ENCODE measurements at places on chromosomes 6 and 20. TPM values are rescaled to one million over a fixed set of nuclear protein-coding genes. Genes with fewer than 3 reads are reported as not detected.
A peak's percentile ranks its signal among the peaks of the same experiment; 100 is the strongest.

DNA sequence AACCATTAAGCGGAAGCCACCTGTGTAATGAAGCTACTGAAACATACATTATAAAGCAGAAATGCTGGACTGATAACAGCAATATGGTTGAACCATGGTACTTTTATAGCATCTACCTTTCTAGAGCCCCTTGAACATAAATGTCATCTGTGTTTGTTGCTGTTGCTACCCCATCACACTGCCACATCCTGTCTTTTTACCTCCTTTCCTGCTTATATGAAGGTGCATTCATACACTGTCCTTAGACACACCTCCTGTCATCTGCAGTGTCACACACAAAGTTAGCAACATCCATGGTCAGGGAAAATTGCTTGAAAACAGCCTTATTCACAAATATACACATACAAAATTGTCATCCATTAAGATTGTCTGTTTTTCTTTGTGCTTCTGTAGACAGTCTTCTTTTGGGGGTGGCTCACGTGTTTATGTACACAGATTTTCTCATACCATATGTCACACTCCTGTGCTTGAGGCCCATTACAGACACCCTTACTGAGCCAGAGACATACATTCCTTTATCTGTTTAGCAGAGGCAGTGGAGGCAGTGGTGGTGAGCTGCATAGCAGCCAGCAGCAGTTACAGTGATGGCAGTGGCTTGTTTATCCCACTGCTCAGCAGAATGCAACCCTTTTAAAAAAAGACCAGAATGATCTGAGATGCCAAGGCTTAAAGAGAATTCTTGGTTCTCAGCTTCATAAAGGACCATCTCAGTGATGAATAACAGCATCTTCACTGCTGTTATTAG, 25.9 kb downstream of the C6orf62 start:
- no peaks in the 10 kb centered on the region for H3K36me3 ChIP-seq
- H3K27me3 ChIP-seq, result no peaks in the 10 kb centered on the region
- H3K4me1 ChIP-seq, result peaks cover 11% of the 10 kb centered on the region
- no peak overlapping the region for H3K4me3 ChIP-seq
- DNase-seq, result no peak

- H3K4me3 ChIP-seq, result no peak overlapping the region
- DNase-seq, result no peak
- no peaks in the 10 kb centered on the region for H3K4me1 ChIP-seq
- H3K27me3 ChIP-seq, result no peaks in the 10 kb centered on the region
Observed at GRCh38 chr6:2940851-2941250, 30.5 kb downstream of the SERPINB6 start.

- no peak for DNase-seq
- no peaks in the 10 kb centered on the region for H3K27me3 ChIP-seq
- H3K4me3 ChIP-seq, result peak overlapping the region; percentile 88
- no peak overlapping the region for H3K27ac ChIP-seq
Observed at GRCh38 chr6:28282926-28283325, 1.6 kb downstream of the PGBD1 start.

DNA sequence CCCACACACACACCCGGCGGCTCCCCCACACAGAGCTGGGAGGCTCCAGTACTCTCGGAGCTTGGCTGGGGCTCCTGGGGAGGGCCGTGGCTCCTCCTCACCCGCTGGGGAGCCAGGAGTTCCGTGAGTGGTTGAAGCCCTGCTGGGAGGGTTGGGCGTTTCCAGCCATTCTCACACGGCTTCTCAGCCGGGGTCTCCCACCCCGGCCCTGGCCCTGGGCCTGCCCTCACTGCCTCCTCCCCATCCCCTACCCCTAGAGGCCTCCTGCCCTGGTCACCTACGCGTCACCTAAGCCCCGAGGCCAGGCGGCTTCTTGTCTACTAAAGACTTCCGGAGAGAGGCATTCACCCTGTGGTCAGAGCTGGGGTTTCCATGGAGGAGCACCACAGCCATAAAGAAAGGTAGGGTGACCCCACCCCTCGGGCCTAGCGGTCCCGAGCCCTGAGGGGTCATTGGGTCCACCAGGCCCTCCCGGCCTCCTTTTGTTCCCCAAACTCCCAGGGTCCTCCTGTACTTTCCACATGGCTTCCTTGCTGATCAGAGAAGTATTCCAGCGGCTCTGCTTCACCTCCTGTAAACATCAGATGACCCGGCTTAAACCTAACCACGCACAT, 99.3 kb downstream of the TTLL2 start:
- no peak overlapping the region for H3K27ac ChIP-seq
- no peaks in the 10 kb centered on the region for H3K4me1 ChIP-seq
- H3K27me3 ChIP-seq, result peaks cover 25% of the 10 kb centered on the region
- peak; percentile 77 for DNase-seq
- H3K4me3 ChIP-seq, result no peak overlapping the region
- H3K36me3 ChIP-seq, result no peaks in the 10 kb centered on the region

GRCh38 chr6:56954403-56955170, at the start of gene BEND6:
TSS of gene BEND6 (plus strand) at chr6:56955107. CDS start at chr6:56981811, 26,704 bp downstream.
- peak within 1 kb of the TSS; percentile 95 for H3K4me3 ChIP-seq
- no peaks in the 10 kb centered on the region for H3K36me3 ChIP-seq
- peak within 1 kb of the TSS; percentile 96 for H3K27ac ChIP-seq
- H3K4me1 ChIP-seq, result peaks cover 61% of the 10 kb centered on the region

- H3K27me3 ChIP-seq, result no peaks in the 10 kb centered on the region
- H3K4me3 ChIP-seq, result no peak overlapping the region
- DNase-seq, result no peak
- peaks cover 43% of the 10 kb centered on the region for H3K36me3 ChIP-seq
- H3K4me1 ChIP-seq, result no peaks in the 10 kb centered on the region
- no peak overlapping the region for H3K27ac ChIP-seq
Observed at GRCh38 chr20:62947532-62948300, 4.8 kb upstream of the SLC17A9 start.

Gene HCRTR2
- not detected for total RNA-seq

Gene PAK5
- total RNA-seq, result not detected

Gene JPH2
- 16.5 TPM for total RNA-seq

Gene LBP
- total RNA-seq, result not detected

Gene CEP162
- 10.1 TPM for total RNA-seq

Gene PAX1
- not detected for total RNA-seq

Gene CRISP3
- not detected for total RNA-seq

Gene CENPW
- total RNA-seq, result 14.3 TPM
